ENCODE measurements at places on chromosomes 12 and 14.

DNA sequence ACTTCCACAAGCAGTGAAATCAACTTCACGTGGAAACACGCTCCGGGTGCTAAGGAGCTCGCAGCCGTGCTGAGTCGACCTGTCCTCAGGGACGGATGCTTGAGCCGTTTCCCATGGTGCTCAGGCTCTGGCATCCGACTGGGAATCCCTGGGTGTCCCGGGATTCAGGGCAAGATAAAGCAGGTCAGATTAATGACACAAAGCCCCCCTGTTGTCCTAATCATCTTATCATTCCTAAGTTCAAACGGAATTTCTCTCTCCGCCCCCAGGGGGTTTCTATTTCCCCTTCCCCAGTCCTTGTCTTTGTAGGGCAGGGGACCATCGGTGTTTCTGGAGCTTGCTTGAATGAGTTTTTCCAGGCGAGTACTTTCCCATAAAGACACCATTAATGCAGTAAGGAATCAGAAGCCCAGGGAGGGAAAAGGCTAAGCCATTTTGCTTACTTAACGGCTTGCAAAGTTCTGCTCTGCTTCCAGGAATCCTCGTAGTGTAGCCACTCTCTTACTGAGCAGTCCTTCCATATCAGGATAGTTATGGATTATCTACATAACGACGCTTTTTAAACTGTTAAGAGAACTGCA is 116.5 kb downstream of the TMEM132C start:
- no peak for DNase-seq
- H3K27me3 ChIP-seq: no peaks in the 10 kb centered on the region
- H3K4me1 ChIP-seq: no peaks in the 10 kb centered on the region
- no peak overlapping the region for H3K4me3 ChIP-seq
- H3K36me3 ChIP-seq: no peaks in the 10 kb centered on the region

- H3K27ac ChIP-seq: no peak overlapping the region
- H3K4me3 ChIP-seq: no peak overlapping the region
- H3K4me1 ChIP-seq: peaks cover 2% of the 10 kb centered on the region
- no peak for DNase-seq
- H3K27me3 ChIP-seq: no peaks in the 10 kb centered on the region
Measured at GRCh38 chr14:61677479-61677878, 17.8 kb upstream of the HIF1A start.

DNA sequence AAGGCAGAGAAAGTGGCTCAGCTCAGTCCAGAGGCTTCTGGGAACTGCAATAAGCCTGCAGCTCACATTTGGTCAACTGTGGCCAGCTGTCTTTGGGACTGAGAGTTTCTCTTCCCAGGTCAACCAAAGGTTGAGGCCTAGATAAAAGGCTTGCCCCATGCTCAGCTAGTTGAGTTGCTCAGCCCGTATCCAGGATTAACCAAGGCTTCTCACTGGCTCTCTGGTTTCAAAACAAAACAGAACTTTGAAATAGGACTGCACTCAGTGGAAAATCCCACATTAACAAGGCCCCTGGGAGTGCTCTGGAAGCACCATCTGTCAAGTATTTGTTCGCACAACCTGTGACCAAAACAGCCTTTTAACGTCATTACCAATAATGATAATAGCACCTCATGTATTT is 40.3 kb upstream of the NUAK1 start:
- H3K27ac ChIP-seq: no peak overlapping the region
- no peak overlapping the region for H3K4me3 ChIP-seq
- no peaks in the 10 kb centered on the region for H3K27me3 ChIP-seq
- DNase-seq: no peak

DNA sequence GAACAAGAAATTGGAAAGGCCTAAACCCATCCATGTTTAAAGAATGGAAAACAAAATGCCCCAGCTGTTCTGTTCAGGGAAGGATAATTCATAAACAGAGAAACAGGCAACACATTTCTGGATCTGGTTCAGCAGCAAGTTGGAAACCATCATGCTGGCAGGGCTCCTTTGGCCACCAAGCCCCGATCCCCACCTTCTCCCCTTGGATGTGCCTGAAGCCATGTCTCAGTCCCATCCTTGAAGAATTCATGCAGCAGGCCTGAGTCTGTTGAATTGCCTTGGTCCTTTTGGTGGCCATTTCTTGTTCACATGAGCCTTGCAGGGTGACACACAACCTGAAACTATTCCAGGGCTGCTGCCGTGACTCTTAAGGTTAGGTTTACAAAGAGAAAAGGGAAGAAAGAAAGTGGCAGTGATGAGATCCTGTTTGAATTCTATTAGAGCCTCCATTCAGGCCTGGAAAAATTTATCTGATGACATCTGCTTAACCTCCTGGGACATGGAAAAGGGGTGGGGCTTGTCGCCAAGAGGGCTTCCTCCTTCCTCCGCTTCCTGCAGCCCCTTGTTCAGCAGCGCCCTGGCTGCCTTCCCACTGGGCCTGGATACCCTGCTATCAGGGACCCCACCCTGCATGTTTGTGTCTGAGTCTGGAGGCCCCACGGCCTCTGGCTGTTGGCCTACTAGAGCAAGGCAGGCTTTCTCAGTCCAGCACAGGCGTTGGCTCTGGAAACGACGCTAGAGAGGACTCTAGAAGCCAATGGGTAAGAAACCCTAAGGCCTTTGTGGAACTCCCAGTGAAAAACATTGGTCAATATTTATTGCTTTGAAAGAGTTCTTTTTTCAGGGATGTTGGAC is 341.9 kb downstream of the C12orf75 start:
- no peak overlapping the region for H3K27ac ChIP-seq
- H3K27me3 ChIP-seq: no peaks in the 10 kb centered on the region
- no peak for DNase-seq
- no peaks in the 10 kb centered on the region for H3K36me3 ChIP-seq
- no peaks in the 10 kb centered on the region for H3K4me1 ChIP-seq

DNA sequence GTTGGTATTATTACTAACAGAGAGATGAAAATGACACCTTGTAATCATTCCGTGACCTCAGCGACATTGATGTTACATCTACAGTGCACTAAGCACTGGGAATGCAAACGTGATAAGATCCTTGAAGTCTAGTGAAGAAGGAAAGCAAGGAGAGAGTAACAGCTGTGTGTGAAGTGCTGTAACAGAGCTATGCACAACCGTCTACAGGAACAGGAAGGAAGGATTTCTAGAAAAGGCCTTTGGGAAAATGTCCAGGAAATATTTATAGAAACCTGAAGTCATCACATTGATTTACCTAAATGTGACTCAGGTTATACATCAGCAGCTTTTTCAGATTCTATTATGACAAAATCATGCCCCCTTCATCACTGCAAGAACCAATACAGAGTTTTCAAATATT is 304.2 kb upstream of the AMIGO2 start:
- no peak for DNase-seq
- no peaks in the 10 kb centered on the region for H3K27me3 ChIP-seq
- H3K4me3 ChIP-seq: no peak overlapping the region

DNA sequence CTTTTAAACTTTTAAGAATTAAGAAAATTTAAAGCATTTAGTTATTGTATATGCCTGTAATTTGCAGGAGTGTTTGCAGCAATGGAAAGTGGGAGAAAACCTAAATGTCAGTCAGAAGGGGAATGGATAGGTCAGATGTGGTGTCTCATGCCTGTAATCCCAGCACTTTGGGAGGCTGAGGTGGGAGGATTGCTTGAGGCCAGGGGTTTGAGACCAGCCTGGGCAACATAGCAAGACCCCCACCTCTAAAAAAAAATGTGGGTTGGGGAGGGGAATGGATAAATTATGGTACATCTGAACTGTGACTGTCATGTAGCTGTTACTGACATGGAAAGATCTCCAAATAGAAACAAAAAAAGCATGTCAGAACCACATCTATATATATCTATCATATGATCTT is 2.1 kb downstream of the MRPL42 start:
- no peak overlapping the region for H3K4me3 ChIP-seq
- peaks cover 28% of the 10 kb centered on the region for H3K4me1 ChIP-seq
- H3K36me3 ChIP-seq: no peaks in the 10 kb centered on the region

DNA sequence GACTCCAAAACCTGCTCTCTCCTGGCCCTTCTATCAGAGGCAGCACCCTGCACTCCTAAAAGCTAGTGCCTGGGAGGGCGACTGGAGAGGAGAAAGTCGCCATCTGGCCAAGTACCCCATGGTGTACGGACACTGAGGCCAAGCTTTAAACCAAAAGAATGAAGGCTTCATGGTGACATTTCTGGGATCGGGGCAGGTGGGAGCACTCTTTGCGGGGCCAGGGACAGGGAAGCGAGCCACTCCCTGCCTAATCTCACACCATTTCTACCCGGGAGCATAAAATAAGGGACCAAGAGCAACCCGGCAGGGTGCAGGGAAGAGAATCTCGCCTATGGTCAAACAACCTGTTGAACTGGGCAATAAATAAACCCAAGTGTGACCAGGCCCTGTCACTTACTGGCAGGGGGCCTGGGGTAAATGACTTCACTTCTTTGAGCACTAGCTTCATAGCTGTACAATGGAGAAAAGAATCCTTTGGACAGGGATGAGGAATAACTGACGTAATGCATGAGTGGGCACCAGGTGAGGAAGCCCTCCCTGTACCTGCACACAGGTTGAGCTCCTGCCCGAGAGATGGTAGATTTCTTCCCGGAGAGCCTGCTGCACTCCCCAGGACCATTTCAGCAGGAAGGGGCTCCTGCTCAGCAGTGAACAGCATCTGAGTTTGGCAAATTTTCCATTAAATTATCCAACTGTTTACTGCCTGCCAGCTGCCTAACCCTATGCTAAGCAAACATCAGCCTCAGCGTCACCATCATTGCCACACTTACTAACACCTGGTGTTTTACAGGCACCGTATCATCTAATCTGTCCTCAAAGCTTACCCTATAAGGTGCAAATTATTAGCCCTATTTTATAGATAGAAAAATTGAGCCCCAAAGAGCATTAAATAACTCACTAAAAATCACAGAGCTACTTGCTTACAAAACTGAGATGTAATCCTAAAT is 2.0 kb downstream of the SERPINA1 start:
- no peak overlapping the region for H3K27ac ChIP-seq
- no peak for DNase-seq
- no peaks in the 10 kb centered on the region for H3K4me1 ChIP-seq
- no peaks in the 10 kb centered on the region for H3K36me3 ChIP-seq
- no peak overlapping the region for H3K4me3 ChIP-seq
- H3K27me3 ChIP-seq: no peaks in the 10 kb centered on the region

GRCh38 chr12:109675411-109675810 is 38.2 kb upstream of the FAM222A start:
- H3K4me3 ChIP-seq: no peak overlapping the region
- H3K36me3 ChIP-seq: no peaks in the 10 kb centered on the region
- H3K27me3 ChIP-seq: no peaks in the 10 kb centered on the region
- no peak for DNase-seq
- no peaks in the 10 kb centered on the region for H3K4me1 ChIP-seq

DNA sequence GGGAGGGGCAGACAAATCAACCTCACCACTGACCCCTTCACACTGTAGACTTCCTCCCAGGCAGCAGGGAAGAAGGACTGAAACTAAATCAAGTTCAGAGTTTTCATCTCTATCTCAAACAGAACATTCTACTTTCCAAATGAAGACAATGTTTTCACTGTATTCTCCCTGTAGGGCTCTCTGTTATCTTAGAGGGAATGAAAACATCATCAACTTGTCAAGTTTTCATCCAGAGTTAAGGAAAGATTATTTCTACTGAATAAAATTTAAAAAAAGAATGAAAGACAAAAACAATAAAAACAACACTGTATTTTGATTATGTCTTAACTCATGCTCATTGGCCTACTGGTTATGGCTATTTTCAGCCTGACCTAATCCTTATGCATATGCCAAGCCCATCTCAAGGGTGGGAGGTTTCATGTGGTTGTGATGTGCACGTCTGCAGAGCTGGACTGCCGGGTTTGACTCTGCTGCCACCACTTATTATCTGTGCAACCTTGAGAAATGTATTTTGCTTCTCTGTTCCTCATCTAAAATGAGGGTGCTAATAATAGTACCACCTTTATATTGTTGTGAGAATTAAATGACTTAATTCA is 152.0 kb upstream of the AVPR1A start:
- no peaks in the 10 kb centered on the region for H3K4me1 ChIP-seq
- H3K27me3 ChIP-seq: no peaks in the 10 kb centered on the region
- H3K27ac ChIP-seq: no peak overlapping the region
- no peak for DNase-seq

GRCh38 chr14:37124614-37125013 is 47.8 kb downstream of the SLC25A21 start:
- H3K4me1 ChIP-seq: no peaks in the 10 kb centered on the region
- H3K27me3 ChIP-seq: no peaks in the 10 kb centered on the region
- no peaks in the 10 kb centered on the region for H3K36me3 ChIP-seq
- no peak overlapping the region for H3K4me3 ChIP-seq
- no peak overlapping the region for H3K27ac ChIP-seq

- H3K27ac ChIP-seq: no peak overlapping the region
- H3K27me3 ChIP-seq: no peaks in the 10 kb centered on the region
- peak; percentile 27 for DNase-seq
- H3K4me3 ChIP-seq: no peak overlapping the region
- H3K4me1 ChIP-seq: peaks cover 18% of the 10 kb centered on the region
Measured at GRCh38 chr12:107079172-107080011, 14.0 kb downstream of the CRY1 start.

- H3K27ac ChIP-seq: no peak overlapping the region
- peaks cover 50% of the 10 kb centered on the region for H3K36me3 ChIP-seq
- no peaks in the 10 kb centered on the region for H3K27me3 ChIP-seq
- no peak for DNase-seq
Measured at GRCh38 chr14:24167469-24168114, 4.3 kb upstream of the REC8 start.

- H3K36me3 ChIP-seq: no peaks in the 10 kb centered on the region
- no peak for DNase-seq
- H3K4me1 ChIP-seq: peaks cover 38% of the 10 kb centered on the region
- H3K4me3 ChIP-seq: peak overlapping the region; percentile 47
Measured at GRCh38 chr12:121241156-121241970, 31.4 kb downstream of the P2RX4 start.

DNA sequence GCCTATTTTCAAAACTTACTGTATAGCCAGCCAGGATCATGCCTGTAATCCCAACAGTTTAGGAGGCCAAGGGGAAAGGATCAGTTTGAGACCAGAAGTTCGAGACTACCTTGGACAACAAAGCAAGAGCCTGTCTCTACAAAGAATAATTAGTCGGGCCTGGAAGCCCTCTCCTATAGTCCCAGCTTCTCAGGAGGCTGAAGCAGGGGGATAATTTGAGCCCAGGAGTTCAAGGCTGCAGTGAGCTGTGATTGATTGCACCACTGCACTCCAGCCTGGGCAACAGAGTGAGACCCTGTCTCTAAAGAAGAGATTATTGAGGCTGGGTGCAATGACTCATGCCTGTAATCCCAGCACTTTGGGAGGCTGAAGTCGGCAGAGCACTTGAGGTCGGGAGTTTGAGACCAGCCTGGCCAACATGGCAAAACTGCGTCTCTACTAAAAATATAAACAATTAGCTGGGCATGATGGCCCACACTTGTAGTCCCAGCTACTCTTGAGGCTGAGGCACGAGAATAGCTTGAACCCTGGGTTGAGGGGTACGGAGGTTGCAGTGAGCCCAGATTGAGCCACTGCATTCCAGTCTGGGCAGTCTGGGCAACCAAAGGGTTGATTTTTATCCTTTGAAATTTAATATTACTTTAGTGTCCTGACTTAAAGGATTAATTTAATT is 14.1 kb downstream of the EID3 start:
- H3K27ac ChIP-seq: no peak overlapping the region
- H3K27me3 ChIP-seq: no peaks in the 10 kb centered on the region
- DNase-seq: no peak
- H3K4me1 ChIP-seq: no peaks in the 10 kb centered on the region
- H3K36me3 ChIP-seq: peaks cover 40% of the 10 kb centered on the region

Data from CD4-positive, alpha-beta memory T cell (primary cell).